ENCODE measurements at places on chromosomes 2 and 18.

DNA sequence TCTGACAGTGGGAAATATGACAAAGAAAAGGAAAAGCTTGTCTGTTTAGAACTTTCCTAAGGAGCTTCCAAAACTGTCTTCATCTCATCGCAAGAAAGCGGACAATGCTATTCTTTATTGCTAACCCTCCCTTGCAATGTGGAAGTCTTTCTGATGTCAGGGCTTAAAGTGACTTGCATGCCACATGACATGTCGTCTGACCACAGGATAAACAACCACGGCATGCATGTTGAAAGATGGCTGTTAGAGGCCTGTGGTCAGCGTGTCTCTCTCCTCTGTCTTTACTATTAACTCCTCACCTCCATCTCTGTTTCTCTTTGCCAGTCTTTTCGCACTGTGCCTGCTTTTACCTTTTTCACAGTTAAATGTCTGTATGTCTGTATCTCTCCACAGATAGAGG is 389.8 kb downstream of the LNPK start:
- no peak for DNase-seq

GRCh38 chr2:168528016-168528415 is 71.9 kb downstream of the CERS6 start:
- DNase-seq = no peak

GRCh38 chr2:12895017-12895416 is 178.3 kb downstream of the TRIB2 start:
- DNase-seq = no peak

DNA sequence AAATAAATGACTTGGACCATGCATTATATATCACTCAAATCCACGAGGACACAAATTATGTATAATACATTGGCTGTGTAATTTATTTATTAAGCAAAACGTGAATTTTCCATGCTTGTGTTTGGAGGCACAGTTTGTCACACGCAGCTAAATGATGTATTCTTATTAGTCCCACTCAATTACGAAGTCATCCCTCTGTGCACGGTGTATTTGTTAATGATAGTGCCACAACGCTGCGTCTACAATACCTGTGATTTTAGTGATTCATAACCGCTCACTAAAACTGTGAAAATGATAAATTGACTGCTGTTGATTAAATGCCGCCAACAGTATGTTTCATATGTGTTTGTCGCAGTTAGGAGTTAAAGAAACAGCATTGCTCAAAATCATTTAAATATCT is 358.3 kb downstream of the ZNF516 start:
- no peak for DNase-seq

GRCh38 chr18:36450264-36450663 is 152.8 kb downstream of the FHOD3 start:
- no peak for DNase-seq

DNA sequence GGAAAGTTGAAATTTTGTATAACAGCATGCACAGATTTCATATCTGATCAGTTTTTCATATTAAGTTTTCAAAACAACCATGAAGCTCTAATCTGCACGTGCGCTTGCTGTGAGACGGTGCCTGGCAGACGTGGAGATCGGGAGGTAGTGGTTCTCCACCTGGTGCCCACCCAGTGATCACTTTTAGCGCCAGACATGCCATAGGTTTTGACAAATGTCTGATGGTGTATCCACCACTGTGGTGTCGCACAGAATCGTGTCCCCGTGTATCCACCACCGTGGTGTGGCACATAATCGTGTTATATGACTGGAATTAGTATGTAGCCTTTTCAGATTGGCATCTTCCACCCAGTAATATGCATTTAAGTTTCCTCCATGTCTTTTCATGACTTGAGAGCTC is 40.9 kb upstream of the KCNG2 start:
- no peak for DNase-seq
